T follicular helper cell (primary cell): ENCODE measurements at places on chromosomes 1 and 21.

DNA sequence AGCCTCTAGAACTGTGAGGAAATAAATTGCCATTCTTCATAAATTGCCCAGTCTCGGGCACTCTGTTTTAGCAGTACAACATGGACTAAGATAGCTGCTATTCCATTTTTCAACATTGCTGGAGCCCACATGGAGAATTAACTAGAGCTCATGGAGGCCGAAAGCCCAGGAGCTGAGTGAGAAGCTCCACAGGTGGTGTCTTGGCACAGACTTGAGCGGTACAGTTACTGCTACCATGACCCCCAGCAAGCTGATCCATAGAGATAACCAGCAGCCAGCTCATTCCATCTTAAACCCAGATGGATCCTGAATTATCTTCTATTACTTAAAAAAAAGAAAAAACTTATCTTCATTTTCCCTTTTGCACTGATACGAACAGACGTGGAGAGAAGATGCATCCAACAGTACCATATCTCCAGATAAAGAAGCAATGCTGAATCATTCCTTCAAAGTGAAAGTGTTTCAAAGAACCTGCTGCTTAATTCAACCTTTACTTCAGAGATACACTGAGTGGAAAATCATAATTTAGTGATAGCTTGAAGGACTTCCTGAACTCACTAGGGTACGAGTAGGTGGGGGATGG lies 115.1 kb downstream of the SETD4 start:
- DNase-seq, result no peak

GRCh38 chr1:165138960-165139359 lies 217.6 kb downstream of the LMX1A start:
- no peak for DNase-seq

DNA sequence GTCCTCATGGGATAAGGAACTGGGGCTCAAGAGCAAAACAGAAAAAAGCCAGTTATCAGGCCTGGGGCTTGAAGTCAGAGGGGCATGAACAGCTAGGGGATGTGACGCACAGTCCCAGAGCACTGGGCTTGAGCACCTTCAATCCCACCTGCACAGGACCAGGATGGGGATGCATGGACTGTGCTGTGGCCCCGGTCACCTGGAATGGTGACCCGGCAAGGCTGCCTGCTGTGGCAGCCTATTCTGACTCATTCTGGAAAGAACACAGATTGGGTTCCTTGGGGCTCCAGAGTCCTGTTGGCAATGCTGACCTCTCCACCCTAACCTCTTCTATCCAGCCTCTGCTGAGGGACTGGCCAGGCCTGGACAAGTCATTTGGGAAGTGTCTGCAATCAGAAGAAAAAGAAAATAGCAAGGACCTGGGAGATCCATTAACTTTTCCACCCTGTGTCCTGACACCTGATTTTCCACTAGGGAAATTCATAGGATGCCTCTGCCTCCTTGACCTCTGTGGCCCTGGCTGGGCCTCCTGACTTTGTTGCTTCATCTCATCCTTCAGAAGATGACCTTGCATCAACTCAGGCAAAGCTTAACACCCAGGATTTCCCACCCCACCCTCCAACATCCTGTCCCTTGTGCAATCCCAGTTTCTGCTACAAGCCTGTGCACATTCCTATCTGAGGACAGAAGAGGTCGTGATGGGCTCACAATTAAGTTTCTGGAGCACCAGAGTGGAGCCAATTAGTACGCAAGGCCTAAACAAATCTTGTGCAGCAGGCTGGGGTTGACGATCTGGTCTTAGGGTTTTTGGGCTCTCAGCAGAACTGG lies 17.9 kb upstream of the FMOD start:
- DNase-seq, result no peak

- no peak for DNase-seq
These were observed 37.3 kb upstream of the COL6A2 start for GRCh38 chr21:46060596-46061061.
